ENCODE measurements at places on chromosomes 2 and 18.

DNA sequence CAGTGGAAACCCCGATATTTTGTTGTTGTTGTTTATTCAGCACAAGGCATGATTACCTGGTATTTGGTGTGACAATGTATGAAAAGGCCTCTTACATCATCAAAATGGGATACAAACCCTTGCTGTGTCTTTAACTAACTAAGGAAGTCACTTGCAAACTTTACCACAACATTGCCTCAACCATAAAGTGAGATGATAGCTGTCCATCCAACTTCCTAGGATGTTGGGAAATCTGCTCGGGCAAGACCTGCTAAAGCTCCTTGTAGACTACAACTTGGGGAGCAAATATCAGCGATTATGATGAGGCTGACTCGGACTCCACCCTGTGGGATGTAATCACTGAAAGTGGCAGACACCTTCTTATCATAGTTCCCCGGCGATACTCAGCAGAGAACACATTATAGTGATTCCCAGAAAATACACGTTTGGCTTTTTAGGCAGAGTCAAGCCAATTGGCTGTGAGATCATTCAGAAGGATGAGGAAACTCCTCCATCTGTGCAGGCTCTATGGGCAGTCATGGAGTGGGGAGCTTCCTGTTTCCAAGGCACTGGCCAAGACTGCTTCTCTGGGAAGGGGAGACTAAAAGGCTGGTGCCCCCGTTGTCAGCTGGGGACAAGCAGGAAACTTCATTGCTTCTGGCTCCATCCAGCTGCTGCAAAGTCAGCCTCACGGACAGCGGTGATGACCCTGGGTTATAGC is 289.0 kb downstream of the RNF144A start:
- DNase-seq: no peak

DNA sequence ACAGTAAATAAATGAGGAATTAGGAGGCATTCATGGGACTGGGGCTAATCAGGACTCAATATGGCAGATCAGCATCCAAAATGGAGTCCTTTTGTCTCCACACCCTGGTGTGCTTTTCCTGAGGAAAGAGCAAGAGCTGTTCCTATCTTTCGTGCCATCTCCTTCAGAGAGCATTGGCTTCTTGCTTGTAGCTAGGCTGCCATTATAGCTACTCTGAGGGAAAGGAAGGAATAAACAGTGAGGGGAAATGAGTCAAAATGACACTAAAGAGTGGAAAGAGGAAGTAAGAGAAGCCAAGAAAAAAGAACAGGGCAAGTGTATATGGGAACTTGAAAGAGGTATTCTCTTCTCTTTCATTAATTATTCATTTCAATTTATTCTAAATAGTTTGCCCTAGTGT is 8.4 kb upstream of the NMI start:
- DNase-seq: no peak

- peak; percentile 51 for DNase-seq
Observed at GRCh38 chr2:43538034-43538670, 57.7 kb downstream of the THADA start.

- no peak for DNase-seq
Observed at GRCh38 chr2:31053929-31054782, 84.1 kb downstream of the GALNT14 start.

DNA sequence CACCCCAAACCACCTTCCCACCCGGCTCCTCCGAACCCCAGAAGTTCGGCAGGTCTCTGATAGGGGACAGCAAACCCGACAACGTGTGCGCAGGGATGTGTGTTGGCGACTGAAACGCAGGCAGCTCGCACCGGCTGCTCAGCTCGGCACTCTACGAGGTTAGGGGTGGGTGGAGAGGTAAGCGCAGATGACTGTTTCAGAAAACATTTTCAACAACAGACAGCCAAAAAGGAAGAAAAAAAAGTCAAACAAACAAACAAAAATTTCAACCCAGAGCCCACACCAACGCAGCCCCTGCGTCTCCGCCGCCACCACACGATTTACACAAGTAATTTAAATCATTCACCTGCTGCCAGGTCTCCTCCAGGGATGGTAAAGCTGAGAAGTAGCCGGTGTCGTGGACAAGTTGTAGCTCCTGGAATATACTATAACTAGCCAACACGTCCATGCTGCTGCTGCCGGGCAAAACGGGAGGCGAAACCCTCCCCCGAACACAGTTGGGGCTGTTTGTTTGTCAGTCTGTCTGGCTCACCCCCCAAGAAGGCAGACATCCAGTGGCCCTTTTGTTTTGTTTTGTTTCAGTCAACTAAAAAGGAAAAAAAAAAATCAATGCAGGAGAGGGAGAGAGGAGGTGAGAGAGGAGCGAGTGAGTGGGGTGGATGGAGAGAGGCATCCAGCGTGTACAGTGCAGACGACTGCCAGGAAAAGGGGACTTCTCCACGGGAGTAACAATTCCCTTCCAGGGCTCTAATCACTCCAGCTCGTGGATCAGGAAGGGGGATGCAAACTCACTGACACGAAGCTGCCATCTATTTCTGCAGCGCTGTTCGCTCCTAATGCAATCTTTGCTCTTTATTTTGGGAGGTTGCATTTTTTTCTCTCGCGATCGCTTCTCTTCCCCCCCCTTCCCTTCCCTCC is at the start of gene KLF7:
TSS of gene KLF7 (minus strand) at position 828 of the 918 bp plus-strand sequence. CDS start at position 448, 380 bp downstream.
- peak; percentile 43 for DNase-seq

DNA sequence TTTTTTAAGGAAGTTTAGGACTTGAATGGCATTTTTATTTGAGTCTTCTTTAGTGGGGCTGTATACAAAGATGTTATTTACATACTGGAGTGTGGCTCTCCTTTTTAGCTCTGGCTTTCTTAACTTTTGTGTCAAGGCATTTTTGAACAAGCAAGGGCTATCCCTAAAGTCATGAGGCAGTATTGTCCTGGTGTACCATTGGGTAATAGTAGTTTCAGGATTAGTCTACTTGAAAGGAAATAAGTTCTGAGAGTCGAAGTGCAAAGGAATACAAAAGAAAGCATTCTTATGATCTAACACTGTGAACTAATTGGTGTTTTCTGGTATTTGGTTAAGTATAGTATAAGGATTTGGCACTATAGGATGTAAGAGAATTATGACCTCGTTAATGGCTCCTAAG is 1.9 kb upstream of the CYP27A1 start:
- DNase-seq: no peak

DNA sequence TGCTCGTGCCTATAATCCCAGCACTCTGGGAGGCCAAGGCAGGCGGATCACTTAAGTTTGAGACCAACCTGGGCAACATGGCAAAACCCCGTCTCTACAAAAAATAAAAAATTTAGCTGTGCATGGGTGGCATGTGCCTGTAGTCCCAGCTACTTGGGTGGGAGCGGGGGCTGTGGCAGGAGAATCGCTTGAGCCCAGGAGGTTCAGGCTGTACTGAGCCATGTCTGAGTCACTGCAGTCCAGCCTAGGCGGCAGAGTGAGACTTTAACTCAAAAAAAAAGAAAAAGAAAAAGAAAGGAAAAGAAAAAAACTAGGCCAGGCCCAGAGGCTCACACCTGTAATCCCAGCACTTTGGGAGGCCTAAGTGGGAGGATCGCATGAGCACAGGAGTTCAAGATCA is 30.8 kb downstream of the TWSG1 start:
- peak; percentile 31 for DNase-seq

- peak; percentile 86 for DNase-seq
Observed at GRCh38 chr18:62026586-62026985, 133.8 kb upstream of the RNF152 start.

DNA sequence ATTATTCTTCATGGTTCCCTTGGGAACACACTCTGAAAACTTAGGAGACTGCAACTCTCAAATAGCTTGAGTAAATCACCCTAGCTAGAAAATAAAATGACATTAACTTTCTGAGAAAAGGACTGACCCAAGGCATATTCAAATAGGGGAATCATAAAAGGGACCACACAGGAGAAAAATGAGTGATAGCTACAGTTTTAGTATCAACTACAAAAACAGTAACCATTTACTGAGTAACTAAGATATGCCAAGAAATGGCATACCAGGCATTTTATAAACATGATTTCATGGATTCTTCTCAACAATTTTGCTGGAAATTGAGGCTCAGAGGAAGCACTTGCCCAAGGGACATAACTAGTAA is 84.5 kb downstream of the AFF3 start:
- DNase-seq: no peak

DNA sequence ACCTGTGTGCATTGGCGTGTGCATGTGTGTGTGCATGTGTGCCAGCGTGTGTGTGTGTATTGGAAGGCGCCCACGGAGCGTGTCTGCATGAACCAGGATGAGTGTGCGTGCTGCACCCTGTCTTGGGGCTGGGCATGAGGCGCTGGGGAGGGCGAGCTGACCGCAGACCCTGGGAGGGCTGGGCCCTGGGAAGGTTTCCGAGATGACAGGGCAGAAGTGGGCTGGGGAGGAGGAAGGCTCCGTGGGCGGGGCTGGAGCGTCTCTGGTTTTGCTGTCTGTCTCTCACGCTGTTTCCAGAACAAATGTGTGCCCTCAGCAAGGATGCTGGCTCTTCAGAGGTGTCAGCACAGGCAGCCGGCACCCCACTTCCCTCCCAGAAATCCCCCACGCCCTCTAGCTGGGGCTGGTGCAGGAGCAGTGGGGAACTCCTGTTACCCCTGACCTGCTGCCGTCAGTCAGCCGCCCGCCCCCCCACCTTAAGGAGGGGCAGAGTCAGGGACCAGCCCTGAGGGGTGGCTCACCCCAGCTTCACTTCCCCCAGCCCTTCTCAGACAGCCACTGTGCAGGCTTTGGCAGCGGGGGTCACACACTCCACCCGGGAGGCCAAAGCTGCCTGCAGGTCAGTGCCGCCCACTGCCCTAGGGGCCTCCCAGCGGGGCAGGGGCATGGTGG is at the start of gene GPR35:
TSS of gene GPR35 (plus strand) at position 531 of the 672 bp plus-strand sequence. CDS start 4,473 bp downstream, outside the sequence.
- no peak for DNase-seq

- no peak for DNase-seq
Observed at GRCh38 chr2:171327043-171327496, 106.7 kb downstream of the METTL8 start.

GRCh38 chr18:76894566-76895346 is 72.4 kb downstream of the ZNF236 start:
- no peak for DNase-seq

- no peak for DNase-seq
Observed at GRCh38 chr18:75624869-75625268, 197.4 kb upstream of the SMIM21 start.

GRCh38 chr18:50969448-50969847 is 1.6 kb downstream of the ELAC1 start:
- no peak for DNase-seq

DNA sequence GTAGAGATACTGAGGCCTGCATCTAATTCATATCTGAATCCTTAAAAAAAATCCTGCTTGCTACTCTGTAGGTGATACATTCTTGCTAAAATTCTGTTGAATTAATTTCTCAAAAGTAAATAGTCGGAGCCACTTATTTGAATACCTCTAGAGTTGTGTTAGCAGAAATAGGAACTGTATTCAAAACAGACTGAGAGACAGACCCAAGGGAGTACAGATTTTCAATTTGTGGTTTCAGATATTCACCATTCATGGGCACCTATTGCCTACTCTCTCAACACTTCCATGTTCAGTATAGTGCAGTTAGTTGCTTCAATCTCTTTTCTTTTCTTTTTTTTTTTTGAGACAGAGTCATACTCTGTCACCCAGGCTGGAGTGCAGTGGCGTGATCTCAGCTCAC is 46.6 kb upstream of the CTLA4 start:
- no peak for DNase-seq

DNA sequence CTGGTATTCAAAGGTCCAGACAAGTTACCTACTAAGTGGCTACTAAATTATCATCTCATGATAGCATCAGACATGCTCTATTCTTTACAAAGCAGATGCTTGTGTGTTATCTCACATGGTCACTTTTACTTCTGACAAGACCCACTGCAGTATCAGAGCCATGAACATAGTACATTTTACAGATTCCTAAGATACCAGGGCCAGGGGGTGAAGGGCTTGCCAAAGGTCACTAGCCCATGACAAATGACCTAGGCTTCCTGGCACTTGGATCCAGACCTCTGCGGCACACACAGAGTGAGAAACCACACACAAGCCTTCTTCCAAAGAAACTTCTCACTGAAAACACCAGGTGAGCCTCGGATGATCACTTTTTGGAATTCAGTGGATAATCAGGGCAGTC is 446.8 kb downstream of the EIPR1 start:
- no peak for DNase-seq

GRCh38 chr2:109345091-109345490 is 216.1 kb downstream of the SH3RF3 start:
- no peak for DNase-seq

GRCh38 chr2:42009657-42010580 is 37.9 kb upstream of the PKDCC start:
- no peak for DNase-seq

DNA sequence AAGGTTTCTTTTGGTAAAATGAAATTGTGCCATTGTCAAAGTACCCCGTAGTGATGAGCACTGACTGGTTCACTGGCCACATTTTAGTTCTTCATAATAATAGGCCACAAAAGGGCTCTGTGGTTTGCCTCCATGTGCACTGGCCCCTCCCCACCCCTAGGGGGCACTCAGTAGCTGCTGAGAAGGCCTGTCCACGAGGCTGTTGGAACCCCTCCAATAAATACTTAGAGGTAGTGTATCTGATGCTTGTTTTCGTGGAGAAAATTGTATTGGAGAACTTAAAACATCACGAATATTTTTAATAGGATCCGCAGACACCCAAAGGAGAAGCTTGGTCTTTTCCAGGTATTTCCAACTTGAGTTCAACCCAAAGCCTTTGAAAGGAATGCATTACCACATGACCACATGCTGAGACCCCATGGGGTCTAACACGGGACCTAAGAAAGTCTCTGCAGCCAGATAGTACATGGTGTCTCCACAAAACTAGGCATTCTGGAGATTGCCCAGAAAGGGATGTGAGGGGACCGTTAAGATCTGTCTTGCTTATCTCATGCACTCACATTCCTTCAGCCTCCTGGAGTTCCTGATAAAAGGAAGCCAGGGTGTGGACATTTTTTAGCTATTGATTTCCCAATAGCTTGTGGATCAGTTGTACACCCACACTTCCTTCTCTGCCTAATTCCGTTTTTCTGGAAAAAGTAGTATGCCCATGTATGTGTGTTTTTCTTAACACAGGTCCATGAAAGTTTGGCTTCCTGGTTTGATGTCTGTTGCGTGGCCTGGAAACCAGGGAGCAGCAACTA is 28.5 kb upstream of the NOSTRIN start:
- DNase-seq: peak; percentile 69

DNA sequence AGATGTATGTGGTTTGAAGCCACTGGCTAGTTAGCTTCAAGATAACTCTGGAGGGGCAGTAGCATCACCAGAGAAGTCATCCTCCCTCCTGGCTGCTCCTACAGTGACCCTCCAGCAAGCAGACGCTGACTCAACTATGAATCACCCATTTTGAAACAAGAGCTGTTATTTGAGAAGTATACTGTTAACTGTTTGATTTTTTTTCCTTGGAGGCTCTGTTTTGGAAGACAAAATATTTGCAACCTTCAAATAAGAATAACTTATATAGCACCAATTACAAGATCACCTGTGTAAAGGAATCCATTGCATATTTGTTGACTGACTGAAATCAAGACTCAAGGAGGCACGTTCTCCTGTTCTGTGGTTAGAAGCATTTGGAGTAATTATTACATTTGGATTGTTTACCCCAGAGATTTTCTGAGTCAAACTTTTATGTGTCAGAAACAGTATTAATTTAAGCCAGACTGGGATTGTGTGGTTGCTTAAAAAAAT is 313.8 kb downstream of the MTX2 start:
- DNase-seq: peak; percentile 92
